Suprapubic skin (tissue), 4 donors: ENCODE measurements at places on chromosomes 2 and 18.

DNA sequence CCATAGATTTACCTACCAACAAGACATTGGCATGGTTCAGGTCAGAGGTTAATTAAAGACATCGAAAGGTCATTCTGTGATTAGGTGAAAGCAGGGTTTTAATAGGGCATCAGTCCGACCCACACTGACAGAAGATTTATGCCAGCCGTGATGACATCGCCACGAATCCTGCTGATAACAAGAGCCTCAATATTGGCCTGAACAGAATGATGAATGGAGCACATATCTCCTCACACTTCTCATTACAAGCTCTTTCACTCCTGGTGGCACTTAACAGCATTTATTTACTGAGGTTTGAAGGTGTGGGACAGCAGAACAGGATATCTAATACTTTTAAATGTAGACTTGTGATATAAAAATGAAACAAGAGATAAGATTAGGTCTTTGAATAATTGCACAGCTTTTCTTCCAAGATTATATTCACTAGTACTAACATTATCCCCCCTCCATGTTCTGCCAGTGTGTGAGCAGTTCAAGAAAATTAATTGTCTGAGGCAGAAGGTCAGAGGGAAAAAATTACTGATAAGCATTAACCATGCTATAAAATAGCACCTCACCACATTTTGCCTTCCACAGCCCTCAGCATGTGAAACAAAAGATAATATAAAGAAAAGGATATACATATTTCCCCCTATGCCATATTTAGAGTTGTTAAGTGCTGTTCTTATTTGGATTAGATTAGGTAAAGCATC lies 23.1 kb upstream of the INSIG2 start:
- no peak for DNase-seq

DNA sequence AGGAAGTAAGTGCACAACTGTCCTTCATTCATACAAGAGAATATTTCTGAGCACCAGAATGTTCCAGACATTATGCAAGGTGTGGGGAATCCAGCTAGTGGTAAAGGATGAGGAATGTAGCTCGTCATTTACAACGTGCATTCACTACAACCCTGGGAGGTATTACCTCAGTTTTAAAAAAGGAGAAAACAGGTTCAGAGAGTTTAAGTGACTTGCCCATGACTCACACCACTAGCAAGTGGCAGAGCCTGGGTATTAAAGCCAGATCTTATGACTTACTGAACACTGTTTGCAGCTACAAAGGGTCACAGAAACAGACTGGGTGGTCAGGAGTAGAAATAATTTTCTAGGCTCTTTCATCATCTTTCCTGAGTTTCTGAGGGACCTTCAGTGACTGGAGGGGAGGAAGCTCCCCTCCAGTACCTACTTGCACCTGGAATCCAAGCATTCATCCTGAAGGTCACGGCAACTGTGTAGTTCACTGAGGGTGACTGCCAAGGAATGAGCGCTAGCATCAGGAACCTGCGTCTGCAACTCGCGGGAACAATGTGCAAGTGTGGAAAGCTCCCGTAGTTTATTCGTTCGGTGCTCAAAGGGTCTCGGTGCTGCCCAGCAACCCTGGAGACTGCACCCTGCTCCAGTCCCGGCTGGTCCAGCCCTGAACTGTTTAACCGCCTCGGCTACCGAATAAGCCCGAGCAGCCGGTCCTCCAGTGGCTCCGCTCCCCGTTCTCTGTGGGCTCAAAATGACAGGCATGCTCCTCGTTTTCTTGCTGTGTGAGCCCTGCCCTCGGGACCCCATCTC lies 647 bp downstream of the CCDC121 start:
- DNase-seq, result peak; percentile 64

GRCh38 chr2:40248294-40248693 lies 203.6 kb downstream of the SLC8A1 start:
- DNase-seq, result no peak

- DNase-seq, result no peak
These were observed 3.3 kb upstream of the ACTR3 start for GRCh38 chr2:113886479-113887008.

GRCh38 chr2:34096562-34097171 lies 497.6 kb upstream of the FAM98A start:
- DNase-seq, result no peak

- DNase-seq, result no peak
These were observed 85.9 kb downstream of the SMAD7 start for GRCh38 chr18:48864876-48865275.

- DNase-seq, result no peak
These were observed 6.7 kb upstream of the ACAA2 start for GRCh38 chr18:49819823-49820671.
